ENCODE measurements at places on chromosomes 5 and 9.
A peak's percentile ranks its signal among the peaks of the same experiment; 100 is the strongest.

DNA sequence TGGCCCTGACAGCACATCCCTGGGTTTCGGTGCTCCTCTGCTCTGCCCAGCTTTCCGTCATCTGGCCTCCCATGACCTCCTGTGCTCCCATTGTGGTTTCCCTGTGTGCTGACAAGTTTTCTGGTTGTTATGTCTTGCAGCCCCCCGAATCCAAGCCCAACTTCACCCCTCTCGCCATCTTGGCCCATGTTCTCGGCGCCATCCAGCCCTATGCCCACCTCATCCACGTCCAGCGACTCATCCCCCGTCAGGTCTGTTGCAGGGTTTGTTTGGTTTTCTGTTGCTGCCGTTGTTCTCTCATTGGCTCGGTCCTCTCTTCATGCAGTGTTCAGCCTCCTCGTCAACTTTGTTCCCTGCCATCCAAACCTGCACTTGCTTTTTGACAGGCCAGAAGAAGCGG, 196.4 kb downstream of the NR3C1 start:
- DNase-seq: no peak

DNA sequence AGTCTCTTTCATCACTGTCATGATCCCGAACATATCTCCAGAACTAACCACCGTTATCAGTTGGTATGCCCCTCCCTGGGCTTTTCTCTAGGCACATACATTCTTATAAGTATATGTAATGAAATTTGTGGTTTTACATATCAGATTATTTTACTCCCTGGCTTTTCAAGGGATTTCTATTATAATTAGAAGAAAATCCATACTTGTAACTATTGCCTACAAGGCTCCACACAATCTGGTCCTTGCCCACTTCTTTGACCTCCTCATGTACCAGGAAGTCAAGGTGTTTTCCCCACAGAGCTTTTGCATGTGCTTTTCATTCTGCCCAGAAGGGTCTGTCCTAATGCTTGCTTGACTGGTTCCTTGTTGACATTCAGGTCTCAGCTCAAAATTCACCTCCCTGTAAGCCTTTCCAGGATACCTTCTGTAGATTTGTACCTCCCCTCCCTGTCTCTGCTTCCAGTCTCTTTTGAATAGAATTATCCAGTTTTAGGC, 33.6 kb upstream of the HSD17B4 start:
- no peak for DNase-seq

DNA sequence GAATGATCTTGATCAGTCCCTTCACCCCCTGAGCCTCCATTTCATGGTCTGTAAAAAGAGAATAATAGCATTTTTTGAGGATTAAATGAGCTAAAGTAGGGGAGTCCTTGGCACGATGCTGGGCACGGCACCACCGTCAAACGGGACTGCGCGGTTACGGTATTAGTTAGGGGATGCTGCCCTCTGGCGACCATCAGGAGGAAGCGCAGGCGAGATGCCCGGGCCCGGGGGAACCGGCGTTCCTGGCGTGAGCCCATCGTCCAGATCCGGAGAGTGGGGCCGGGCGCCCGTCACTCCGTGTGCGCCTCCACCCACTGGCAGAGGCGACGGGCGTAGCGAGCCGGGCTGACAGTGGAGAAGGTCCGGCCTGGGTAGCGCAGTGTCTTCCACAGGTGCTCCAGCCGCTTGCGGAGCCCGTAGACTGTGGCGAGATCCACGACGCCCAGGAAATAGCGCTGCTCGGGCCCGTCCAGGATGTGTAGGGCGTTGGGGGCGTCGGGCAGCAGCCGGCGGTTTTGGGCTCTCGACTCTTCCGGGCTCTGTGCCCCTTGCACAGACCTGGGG, 4.8 kb upstream of the ST6GALNAC4 start:
- peak; percentile 92 for DNase-seq

DNA sequence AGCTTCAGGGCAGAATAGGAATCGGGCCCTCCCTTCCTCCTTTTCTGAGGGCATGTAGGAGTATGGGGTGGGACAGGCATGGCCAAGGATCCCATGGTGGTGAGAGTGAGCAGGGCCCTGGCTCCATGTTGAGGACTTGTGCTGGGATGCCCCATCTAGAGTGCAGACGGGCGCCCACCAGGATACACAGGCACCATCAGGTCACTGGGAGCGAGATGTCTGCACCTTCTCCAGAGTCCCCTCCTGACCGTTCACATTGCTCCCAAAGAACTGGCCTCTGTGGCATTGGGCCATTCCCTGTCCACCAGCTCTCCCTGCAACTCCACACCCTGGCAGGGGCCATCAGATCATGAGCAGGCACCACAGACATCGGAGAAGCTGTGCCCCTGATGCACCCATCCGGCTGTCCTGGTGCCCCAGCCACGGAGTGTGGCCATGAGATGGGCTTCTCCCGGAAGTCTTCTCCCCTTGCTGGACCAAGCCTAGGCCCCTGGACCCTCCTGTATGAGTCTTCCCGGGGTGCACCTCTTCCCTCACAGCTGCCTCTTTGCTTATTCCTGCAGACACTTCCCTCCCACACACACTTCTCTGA, 195.0 kb downstream of the IRX2 start:
- no peak for DNase-seq

DNA sequence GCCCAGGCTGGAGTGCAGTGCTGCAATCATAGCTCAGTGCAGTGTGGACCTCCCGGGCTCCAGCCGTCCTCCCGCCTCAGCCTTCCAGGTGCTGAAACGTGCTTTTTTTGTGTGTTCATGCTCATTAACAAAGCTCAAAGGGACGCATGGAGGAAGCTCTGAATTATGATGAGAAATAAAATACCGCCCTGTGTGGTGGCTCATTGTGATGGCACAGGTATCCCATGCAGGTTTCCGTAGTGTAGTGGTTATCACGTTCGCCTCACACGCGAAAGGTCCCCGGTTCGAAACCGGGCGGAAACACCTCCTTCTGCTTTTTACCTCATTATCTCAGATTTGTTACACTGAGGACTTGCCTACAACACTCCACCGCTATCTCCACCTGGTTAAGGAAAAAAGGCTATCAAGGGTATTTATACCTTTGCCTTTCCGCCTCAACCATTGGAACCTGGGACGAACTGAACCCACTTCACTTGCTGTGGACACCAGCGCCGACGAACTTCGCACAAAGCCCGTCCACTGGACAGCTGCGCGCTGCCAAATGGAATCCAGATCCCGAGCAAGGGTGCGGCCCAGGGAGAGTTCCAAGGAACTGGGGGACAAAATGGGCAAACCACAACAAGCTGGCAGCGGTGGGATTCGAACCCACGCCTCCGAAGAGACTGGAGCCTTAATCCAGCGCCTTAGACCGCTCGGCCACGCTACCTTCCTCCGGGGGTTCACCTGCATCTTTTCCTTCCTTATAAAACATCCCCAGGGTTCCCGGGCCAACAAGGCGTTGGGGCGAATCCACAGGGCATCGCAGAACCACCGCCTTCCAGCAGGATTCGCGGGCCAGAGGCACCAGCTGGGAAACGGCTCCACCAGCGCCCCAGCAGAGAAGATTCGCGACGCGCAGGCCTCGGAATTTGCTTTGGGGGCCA, 26.3 kb downstream of the OR2V2 start:
- DNase-seq: peak; percentile 84

DNA sequence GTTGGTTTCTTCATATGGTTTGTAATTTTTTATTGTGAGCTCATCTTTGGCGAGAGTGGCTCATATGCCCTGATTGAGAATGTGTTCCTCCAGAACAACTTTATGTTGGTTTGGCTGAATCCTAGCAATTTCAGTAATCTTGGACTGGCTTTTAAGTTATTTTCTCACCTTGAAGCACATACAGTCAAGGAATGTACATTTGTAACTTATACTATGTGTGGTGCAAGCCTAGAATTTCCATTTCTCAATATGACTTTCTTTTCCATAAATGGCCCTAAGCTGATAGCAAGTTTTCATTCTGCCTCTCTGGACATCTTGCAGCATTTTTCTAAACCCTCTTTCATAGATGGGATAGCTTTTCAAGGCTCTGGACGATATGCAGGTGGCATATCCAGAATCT, 247.5 kb downstream of the DOCK8 start:
- no peak for DNase-seq

DNA sequence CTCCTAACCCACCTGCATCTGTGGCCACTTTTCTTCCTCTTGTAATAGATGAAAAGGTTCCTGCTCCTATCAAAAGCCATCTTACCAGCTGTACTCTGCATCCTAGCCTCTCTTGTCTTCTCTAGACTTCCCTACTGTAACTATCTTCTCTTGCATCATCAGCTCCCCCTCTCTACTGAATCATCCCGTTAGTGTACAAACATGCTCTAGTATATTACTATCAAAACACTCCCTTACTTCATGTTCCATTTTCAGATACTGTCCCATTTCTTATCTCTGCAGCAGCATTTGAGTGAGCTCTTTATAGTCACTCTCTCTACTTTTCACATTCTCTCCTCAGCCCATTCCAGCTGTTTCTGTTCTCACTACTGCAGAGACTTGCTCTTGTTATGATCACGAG, 2.8 kb downstream of the SRA1 start:
- no peak for DNase-seq

GRCh38 chr5:7876867-7877266, 7.9 kb downstream of the MTRR start:
- DNase-seq: no peak

- no peak for DNase-seq
Observed at GRCh38 chr5:156218367-156219158, 108.4 kb upstream of the SGCD start.

- DNase-seq: no peak
Observed at GRCh38 chr5:57486027-57486602, 3.5 kb upstream of the ACTBL2 start.

- DNase-seq: no peak
Observed at GRCh38 chr9:84750152-84750865, 80.8 kb downstream of the NTRK2 start.

DNA sequence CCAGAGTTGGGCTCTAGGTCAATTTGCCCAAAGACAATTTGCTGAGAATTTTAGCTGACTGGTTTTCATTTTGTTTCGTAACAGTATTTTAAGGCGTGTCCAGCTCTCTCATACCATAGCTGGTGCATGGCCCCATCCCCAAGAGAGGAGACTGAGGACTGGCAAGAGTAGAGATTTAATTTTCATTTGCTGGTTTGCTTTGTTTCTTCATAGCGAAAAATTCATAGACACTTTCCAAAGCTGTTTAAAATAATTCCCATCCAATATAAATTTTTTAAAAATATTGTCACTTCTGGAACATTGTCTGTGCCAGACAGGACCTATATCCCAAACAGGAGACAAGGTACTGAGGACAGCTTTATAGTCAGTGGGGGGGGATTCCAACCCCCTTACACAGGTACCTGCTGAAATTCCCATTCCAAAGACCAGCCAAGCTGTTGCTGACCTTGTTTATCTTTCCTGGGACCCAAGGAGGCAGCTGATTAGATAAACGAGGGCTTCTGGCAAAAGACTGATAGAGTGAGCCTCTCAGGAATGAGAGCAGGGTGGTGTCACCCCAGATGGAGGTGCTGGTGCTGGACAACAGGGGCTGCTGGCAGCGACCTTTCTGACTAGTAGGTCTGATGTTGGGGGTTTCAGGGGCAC, 6.8 kb upstream of the ANGPTL2 start:
- peak; percentile 2 for DNase-seq

- DNase-seq: no peak
Observed at GRCh38 chr5:96648023-96648422, 14.2 kb upstream of the CAST start.

GRCh38 chr9:128250839-128251731, 24.7 kb downstream of the GOLGA2 start:
- DNase-seq: no peak

DNA sequence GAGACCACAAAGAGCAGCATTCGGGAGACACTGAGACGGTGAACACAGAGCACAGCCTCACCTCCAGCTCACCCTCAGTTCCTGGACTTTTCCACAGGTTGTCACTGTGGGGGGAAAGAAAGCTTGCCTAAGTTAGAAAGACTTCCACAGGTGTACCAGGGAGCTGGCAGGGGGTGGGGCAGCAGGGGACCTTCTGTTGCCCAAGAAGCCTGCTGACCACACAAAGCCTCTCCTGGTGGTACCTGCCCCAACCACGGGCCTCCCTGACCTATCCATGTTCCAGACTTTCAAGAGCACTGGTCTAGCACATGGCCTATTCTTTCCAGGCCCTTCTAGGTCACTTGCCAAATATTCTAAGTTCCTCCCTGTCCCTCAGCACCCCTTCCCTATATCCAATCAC, 550.8 kb downstream of the BNC2 start:
- DNase-seq: peak; percentile 21

DNA sequence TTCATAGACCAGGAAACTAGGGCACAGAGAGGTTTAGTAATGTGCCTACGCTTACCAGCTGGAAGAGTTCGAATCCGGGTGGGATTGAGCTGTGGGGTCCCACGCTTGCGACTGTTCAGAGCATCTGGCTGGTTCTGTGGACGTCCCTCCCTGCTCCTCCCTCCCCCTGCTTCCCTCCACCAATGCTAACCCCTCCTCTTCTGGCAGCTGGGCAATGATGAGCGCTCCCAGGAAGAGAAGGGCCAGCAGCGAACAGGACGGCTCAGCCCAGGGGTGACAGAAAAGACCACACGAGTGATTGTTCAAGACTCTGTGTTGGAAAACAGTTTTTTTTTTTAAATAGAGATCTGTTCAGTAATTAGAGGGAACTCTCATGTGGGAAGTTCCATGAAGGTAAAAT, 6.9 kb downstream of the FAM163B start:
- DNase-seq: no peak

DNA sequence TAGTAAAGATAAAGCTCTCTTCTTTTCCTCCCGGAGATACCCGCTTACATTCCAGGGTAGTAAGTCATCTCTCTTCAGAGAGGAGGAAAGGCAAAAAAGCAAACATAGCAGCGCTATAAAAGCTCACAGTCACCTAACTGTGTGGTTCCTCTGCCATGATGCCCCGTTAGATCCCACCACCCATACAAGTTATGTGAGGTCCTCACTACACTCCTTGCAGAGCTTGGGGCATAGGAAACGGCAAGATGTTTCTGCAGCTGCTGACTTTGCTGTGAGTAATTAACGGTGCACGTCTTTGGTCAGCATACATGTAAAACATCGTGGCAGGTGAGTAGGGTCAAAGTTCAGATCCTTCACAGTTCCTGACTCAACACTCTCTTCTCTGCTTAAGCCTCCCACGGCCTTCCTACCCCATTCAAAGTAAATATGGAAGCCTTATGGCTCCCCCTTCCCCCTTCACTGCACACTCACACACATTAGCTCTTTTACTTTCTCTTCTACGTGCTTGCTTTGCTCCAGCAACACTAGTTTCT, 218.9 kb downstream of the DIRAS2 start:
- no peak for DNase-seq

- no peak for DNase-seq
Observed at GRCh38 chr9:105143136-105143430, 101.4 kb upstream of the SLC44A1 start.

- DNase-seq: peak; percentile 55
Observed at GRCh38 chr9:93650448-93650847, 74.1 kb downstream of the PHF2 start.

DNA sequence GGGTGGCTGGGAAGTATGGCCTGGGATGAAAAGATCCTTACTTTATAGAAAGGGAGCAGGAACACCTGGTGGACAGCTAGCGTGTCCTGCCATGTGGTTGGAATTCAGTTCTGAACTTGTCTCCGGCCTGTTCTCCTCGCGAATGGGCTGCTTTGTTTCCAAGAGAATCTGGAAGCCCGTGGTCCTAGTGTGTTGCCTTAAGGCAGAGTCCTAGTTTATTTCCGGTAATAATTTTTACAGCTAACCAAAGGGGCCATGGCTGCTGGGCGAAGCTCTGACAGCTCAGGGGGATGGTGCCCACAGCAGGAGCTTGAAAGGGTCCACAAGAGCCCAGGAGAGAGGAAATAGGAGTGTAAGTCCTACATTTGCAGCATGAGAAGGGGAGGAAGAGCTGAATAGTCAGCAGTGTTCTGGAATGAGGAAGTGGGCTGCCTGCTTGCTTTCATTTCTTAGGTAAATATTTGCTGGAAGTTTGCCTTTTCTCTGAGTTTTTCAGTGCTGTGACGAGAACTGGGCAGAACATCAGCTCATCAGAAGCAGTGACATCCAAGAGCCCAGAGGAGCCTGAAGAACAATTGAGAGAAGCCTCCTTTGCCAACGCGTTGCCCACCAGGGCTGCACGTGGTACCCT, 13.1 kb upstream of the IGFBPL1 start:
- DNase-seq: no peak

All from activated effector memory CD4-positive, alpha-beta T cell treated with anti-CD3 and anti-CD28 coated beads, Interleukin-2, amount 50 U/mL, for 16 hours (primary cell).